ENCODE measurements at places on chromosomes 16 and 17.

DNA sequence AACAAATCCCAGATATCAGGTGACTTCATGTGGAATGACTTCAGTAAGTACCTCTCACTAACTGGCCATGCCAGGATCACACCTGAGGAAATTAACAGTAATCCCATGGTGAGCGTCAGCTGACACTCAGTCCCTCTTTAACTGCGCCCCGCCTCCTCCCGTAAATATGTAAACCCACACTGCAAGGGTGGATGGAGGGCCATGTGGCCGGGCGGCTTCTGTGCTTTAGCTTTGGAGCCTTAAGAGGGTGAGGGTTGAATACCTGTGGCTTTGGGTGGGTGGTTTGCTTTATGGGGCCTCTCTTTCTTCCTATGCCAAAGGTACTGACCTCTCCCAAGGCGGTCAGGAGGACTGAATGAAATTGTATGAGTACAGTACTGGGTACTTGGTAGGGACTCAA is 141.7 kb downstream of the MRM1 start:
- no peak for DNase-seq

GRCh38 chr17:40777971-40778370 is 4.4 kb downstream of the KRT27 start:
- no peak for DNase-seq

DNA sequence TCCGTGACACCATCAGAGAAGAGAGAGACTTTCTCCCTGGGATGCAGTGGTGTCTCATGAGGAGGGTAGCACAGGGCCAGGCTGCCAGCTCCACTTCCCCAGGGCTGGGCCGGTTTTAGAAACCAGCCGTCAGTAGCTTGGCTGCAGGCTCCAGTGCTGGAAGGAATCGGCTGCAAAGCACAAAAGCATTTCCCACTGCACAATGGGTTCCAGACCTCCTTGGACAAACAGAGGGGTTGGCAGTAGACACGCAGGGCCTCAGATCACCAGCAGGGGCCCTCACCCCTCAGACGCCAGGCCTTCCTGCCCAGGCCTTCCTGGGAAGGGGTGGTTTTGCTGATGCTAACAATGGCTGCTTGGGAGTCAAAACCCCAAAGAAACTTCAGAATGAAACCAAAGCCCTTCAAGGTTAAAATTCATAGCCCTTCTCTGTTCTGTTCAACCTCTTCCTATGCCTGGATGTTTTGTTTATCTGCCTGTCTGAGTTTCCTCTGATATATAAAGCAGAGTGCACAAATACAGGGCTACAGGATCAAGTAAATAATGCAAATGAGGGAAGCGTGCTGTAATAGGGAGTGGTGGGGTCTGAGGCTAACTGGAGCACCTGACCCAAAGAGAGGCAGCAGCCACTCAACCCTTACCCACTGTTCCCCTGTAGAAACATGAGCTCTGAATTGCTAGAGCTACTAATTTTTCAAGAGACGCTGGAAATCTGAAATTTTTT is 26.2 kb downstream of the TEKT5 start:
- DNase-seq = no peak

- no peak for DNase-seq
Measured at GRCh38 chr17:82110298-82110697, 12.3 kb upstream of the FASN start.

DNA sequence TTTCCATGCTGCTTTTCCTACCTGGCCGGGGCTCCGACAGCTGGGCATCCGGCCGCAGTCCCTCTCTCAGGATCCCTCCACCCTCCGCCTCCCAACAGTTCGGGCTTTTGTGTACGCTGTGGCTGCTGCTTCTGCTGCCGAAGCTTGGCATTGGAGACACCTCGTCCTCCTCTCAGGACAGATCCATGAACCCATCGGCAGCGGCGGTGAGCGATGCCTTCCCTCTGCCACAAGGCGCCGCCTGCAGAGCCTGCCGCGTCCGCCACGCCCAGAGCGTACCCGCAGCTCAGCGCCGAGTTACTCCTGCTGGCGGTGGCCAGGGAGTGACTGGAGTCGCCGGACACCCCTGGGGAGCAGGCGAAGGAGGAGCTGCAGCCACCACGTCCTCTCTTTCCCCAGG is 2032.8 kb downstream of the TP53TG3F start:
- no peak for DNase-seq

DNA sequence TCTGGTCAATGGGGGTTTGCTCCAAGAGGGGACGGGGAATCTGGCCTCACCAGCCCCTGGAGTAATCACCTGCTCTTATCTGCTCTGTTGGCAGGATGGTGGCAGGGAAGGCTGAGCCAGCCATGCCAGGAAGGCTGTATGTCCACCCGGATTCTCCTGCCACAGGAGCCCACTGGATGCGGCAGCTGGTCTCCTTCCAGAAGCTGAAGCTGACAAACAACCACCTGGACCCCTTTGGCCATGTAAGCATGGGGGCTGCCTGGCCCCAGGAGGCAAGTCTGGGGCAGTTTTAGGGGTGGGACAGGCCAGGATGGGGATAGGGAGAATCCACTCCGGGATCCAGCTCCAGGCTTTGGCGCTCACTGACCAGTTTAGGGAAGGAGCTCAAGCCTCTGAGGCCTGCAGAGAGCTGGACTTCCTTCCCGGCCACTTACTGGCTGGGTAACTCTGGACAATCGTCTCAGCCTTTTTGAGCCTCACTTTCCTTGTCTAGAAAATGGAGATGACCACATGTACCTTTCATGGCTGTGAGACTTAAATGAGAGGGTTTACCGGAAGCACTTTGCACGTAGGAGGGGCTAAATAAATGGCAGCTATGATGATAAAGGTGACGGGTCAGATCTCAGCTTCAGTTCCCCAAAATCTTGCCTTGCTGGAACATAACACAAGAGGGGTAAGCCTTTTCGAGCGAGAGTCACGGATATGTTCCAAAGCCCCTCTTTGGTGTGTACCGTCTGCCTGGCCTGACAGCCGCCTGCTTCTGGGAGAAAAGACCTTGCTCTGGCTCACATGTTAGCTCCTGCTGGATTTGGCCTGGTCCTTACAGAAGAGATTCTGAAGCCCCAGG is 15.4 kb downstream of the TBX4 start:
- DNase-seq = no peak

GRCh38 chr16:87679593-87680271 is 77.4 kb downstream of the JPH3 start:
- DNase-seq = no peak

DNA sequence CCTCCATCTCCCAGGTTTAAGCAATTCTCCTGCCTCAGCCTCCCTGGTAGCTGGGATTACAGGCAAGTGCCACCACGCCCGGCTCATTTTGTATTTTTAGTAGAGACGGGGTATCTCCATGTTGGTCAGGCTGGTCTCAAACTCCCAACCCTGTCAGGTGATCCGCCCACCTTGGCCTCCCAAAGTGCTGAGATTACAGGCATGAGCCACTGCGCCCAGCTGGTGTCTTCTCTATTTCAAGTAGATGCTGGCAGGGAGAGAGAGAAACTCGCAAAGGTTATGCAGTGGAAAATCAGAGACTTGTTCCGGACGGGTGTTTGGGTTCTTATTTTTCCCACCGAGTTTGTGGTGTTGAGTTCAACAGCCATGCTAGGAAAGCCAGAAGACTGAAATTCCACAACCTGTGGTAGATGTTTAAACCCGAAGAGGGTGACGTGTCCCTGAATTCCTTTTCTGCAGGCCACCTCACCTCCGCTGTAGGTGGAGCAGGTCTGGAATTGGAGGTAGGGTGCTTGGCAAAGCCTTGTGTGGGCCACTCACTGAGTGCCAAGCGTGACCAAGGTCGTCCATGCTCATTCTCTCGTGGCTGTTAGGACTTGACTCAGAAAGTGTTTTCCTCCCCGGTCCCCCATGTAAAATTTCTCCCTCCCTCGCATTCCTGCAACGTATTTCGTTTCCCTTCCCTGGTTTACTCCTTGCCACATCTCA is 7.3 kb upstream of the ZDHHC7 start:
- no peak for DNase-seq

GRCh38 chr17:10836966-10837590 is 809 bp downstream of the PIRT start:
- DNase-seq = no peak

- no peak for DNase-seq
Measured at GRCh38 chr17:62745806-62746205, 62.3 kb downstream of the MARCHF10 start.

DNA sequence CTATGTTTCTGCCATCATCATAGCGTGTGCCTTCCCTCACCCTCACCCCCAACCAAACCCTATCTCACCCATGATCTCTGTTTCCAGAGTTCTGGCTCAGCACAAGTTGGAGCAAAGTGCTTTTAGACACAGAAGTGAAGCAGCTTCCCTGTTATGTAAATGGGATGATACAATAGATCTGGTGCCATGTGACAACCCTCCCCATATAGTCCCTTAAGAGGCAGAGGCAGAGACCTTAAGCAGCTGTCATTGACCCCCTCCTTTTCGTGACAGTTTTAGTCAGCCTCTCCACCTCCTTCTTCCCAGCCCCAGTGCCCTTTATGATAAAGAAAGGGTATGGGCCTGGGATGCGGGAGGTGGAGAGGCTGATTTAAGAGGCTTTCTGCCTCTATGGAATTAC is 40.3 kb upstream of the MED13 start:
- DNase-seq = no peak

- no peak for DNase-seq
Measured at GRCh38 chr16:84826558-84826941, 6.8 kb downstream of the CRISPLD2 start.

DNA sequence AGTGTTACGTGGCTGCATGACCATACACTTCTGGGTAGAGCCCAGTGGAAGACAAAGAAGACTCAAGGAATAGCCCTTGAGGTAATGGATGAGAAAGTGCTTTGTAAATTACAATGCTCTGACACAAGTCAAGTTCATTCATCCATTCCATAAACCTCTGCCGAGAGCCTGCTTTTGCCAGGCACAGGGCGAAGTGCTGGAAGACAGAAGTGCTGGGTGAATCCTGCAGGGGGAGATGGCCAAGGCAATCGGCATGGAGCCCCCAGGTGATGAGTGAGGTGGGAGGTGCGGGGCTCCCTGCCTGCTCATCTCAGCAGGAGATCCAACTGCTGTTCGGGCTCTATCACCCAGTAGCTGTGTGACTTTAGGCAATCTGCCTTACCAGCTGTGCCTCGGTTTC is 2.8 kb upstream of the SOCS3 start:
- DNase-seq = no peak

- DNase-seq = peak; percentile 95
Measured at GRCh38 chr17:7561589-7562207, at the start of gene SENP3. Gene SENP3, plus strand, starts transcription at chr17:7561919. Its CDS starts 1,158 bp downstream, at chr17:7563077.

GRCh38 chr16:11407047-11407982 is 62.1 kb downstream of the RMI2 start:
- peak; percentile 59 for DNase-seq

All from T-helper 17 cell (primary cell).